ENCODE measurements at places on chromosomes 3 and 15.

DNA sequence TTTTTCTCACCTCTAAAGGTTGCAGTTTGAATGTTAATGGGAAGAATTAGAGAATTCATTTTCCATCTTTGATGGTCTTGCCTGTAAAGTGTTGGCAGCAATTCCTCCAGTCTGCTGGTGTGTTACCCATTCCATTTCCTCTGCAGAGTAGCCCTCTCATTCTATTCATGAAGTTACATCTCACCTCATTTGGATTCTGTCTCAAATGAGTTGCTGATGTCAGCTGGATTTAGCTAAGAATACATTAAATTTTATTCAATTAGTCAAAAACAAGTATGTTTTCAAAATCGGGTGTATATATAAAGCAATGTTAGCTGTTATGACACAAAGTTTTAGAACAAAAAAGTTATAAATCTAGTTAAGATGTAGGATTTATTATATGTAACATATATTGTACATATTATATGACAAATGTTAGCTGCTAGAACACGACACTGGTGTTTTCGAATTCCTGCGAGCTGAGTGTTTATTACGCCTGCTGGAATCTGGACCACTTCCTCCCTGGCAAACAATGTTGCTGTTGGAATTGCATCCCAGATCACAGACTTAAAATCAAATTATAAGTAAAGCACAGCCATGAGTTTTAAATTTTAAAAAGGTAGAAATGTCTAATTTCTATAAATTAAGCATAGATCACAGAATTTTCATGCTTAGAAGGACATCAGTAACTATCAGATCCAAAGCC lies 516.2 kb downstream of the OCA2 start:
- no peak for DNase-seq
- H3K36me3 ChIP-seq: no peaks in the 10 kb centered on the region
- no peak overlapping the region for H3K27ac ChIP-seq
- no peaks in the 10 kb centered on the region for H3K4me1 ChIP-seq
- no peaks in the 10 kb centered on the region for H3K27me3 ChIP-seq

- no peaks in the 10 kb centered on the region for H3K4me1 ChIP-seq
- peaks cover 6% of the 10 kb centered on the region for H3K27me3 ChIP-seq
- no peak overlapping the region for H3K27ac ChIP-seq
- no peaks in the 10 kb centered on the region for H3K36me3 ChIP-seq
- DNase-seq: no peak
These were observed 1.8 kb downstream of the ARHGEF26 start for GRCh38 chr3:154122912-154123559.

- no peak overlapping the region for H3K27ac ChIP-seq
- DNase-seq: no peak
- H3K4me1 ChIP-seq: no peaks in the 10 kb centered on the region
- H3K4me3 ChIP-seq: no peak overlapping the region
These were observed 163.6 kb upstream of the TBC1D5 start for GRCh38 chr3:17905996-17906395.

- no peak for DNase-seq
- no peaks in the 10 kb centered on the region for H3K36me3 ChIP-seq
- no peaks in the 10 kb centered on the region for H3K4me1 ChIP-seq
- no peak overlapping the region for H3K4me3 ChIP-seq
- H3K27ac ChIP-seq: no peak overlapping the region
- no peaks in the 10 kb centered on the region for H3K27me3 ChIP-seq
These were observed 417.4 kb downstream of the MECOM start for GRCh38 chr3:169246158-169246557.

- H3K4me1 ChIP-seq: peaks cover 24% of the 10 kb centered on the region
- no peaks in the 10 kb centered on the region for H3K36me3 ChIP-seq
- no peaks in the 10 kb centered on the region for H3K27me3 ChIP-seq
These were observed 1.8 kb downstream of the TLNRD1 start for GRCh38 chr15:81002331-81003096.

DNA sequence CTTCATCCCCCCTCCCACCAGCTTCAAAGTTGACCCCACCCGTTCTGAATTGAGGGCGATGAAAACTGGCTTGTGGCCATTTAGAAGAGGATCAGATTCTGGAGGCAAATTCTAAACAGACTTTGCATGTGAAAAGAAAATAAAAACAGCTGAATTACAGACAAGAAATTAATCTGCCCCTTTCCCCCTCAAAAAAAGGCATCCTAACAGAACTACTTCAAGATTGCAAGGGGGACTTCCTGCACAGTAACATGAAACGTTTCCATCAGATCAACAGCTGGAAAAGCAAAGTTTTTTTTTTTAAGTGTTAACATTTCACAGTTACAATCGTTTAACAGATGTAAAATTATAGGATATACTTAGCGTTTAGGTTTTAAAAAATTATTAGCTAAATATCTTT lies 229.3 kb downstream of the RORA start:
- no peak overlapping the region for H3K27ac ChIP-seq
- no peaks in the 10 kb centered on the region for H3K36me3 ChIP-seq
- H3K4me1 ChIP-seq: no peaks in the 10 kb centered on the region
- no peak overlapping the region for H3K4me3 ChIP-seq

DNA sequence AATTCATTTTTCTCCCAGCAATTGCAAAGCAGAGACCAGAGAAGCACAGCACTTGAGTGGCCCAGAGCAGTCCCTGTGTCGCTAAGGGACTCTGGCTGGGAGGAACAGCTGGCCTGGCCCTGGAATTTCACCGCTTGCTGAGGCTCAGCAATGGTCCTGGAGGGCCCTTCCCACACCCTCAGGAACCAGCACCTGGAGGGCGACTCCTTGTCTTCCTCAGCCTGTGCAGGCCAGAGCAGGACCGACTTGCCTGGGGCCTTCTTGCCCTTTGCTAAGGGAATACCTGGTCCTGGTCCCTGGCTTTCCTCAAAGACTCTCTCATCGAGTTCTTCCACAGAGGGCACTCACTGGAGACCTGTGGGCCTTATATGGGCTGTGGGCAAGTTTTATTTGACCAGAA lies 294.6 kb downstream of the RPLP1 start:
- no peaks in the 10 kb centered on the region for H3K36me3 ChIP-seq
- no peak overlapping the region for H3K4me3 ChIP-seq

GRCh38 chr3:63047068-63047467 lies 171.9 kb upstream of the CADPS start:
- H3K36me3 ChIP-seq: no peaks in the 10 kb centered on the region
- no peaks in the 10 kb centered on the region for H3K4me1 ChIP-seq
- H3K27me3 ChIP-seq: no peaks in the 10 kb centered on the region
- no peak for DNase-seq

DNA sequence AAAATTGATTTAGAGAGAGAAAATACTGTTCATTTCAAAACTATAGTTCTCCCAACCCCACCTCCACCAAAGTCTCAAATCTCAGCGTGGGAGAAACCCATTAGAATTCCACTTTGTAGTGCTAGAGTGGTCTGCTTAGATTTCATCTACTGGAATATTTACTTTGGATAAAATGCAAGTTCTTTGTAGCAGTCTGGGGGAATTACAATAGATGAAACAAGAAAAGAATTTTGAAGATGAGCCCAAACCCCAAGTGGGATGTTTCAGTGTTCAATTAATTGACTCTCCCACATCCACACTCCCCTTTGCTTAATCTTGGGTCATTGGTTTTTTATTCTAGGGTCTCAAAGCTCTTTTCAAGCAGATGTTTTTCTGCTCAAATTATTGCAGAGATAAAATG lies 97.8 kb downstream of the RPL22L1 start:
- no peaks in the 10 kb centered on the region for H3K4me1 ChIP-seq
- no peaks in the 10 kb centered on the region for H3K27me3 ChIP-seq
- no peak for DNase-seq
- H3K4me3 ChIP-seq: no peak overlapping the region
- H3K27ac ChIP-seq: no peak overlapping the region
- no peaks in the 10 kb centered on the region for H3K36me3 ChIP-seq
